ENCODE measurements at places on chromosomes 11 and 22. TPM values are rescaled to one million over a fixed set of nuclear protein-coding genes. Genes with fewer than 3 reads are reported as not detected.
A peak's percentile ranks its signal among the peaks of the same experiment; 100 is the strongest.

- DNase-seq: no peak
Measured at GRCh38 chr11:15976433-15977045, 379.8 kb downstream of the SOX6 start.

GRCh38 chr11:34613552-34614056, 7.3 kb upstream of the EHF start:
- DNase-seq: peak; percentile 52

Gene OR4D11
- not detected for polyA plus RNA-seq

DNA sequence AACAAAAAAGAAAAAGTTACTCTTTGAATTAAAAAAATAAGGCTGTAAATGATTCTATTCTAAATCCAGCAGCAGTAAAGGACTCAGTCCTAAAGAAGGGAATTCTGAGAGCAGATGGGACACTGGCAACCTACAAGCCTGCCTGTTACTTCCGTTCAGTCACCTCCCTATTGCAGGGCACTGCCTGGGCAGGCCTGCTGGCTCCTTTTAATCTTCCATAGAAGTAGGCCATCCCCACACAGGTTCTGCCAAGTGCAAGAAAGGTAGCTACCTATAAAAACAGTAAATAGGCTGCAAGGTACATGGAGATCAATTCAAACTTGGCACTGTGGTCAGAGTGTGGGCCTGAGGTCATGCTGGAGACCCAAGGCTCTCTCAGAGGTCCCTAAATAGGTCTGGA, 136.4 kb downstream of the TRIM44 start:
- DNase-seq: no peak

GRCh38 chr11:131886201-131886600, 515.8 kb downstream of the NTM start:
- DNase-seq: no peak

GRCh38 chr11:64890522-64890939, 12.1 kb upstream of the EHD1 start:
- no peak for DNase-seq

Gene MPPED2
- polyA plus RNA-seq: 6.7 TPM

Gene IFTAP
- polyA plus RNA-seq: 42.1 TPM

Gene APOL4
- polyA plus RNA-seq: 19.8 TPM

Gene RASGRP2
- polyA plus RNA-seq: 45.9 TPM

DNA sequence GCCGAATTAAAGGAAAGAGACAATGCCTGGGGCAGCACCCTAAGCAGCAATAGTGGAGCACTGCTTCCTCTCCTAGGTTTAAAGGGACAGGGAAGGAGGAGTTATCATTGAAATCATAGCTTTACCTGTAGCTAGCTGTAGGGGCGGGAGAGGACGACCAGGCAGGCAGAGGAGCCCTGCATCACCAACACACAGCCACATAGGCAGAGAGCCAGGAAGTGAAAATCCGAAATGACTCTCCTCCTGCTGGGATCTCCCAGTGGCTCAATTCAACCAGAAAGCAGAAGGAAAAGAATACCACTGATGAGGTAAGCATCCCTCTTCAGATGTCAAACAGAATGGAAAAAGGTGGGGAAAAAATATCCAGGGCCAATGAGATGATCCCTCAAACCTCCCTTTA, 20.4 kb downstream of the MRGPRX4 start:
- DNase-seq: peak; percentile 1

Gene ELP4
- 15.6 TPM for polyA plus RNA-seq

Gene KRTAP5-9
- polyA plus RNA-seq: not detected

DNA sequence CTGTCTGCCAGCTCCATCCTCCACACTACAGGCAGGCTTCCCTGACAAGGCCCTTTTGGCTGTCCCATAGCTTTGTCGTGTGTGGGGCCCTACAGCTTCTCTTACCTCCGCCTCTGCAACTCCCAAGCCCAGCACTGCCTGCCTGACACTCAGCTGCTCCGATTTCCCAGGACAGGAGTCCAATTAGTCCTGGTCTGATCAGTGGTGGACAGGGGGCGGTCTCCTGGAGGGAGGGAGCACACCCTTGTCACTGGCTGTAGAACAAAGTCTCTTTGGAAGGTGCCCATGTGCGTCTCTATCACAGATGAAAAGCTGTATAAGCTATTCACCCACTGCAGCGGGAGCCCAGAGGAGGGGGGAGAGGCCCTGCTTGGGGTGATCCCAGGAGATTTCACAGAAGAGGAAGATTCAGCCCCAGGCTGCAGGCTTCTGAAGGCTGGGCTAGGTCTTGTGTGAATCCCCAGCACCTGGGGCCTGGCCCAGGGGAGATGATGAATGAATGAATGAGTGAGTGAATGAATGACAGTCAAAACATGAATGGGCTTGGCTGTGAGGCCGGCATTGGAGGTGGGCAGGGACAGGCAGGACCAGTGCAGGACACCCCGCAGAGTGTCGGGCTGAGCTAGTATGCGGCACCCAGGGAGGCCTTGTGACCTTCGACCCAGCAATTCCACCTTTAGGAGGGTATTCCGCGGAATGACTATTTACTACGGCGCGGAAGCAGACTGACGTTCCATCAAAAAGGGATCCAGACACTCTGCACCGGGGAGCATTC, 142.4 kb downstream of the CACNA1I start:
- DNase-seq: no peak

Gene CCDC86
- 20.4 TPM for polyA plus RNA-seq

DNA sequence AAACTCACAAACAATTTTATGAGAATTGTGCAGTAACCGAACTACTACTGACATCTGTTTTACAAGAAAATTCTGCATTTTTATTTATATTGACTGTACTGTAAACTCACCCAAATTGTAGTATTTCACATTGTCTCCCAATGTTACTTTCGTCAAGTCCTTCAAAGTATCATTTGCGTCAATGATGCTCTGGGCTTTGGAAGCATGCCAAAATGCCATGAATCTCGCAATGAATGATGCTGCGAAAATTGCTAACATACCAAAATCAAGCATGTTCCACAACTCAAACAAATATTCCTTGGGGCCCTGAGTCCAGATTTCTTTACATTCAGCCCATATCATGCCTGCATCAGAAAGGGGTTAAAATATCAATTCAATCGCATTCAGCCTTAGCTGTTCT, 107.6 kb downstream of the TRPC6 start:
- no peak for DNase-seq

GRCh38 chr11:63945477-63946163, 6.8 kb downstream of the NAA40 start:
- peak; percentile 87 for DNase-seq

DNA sequence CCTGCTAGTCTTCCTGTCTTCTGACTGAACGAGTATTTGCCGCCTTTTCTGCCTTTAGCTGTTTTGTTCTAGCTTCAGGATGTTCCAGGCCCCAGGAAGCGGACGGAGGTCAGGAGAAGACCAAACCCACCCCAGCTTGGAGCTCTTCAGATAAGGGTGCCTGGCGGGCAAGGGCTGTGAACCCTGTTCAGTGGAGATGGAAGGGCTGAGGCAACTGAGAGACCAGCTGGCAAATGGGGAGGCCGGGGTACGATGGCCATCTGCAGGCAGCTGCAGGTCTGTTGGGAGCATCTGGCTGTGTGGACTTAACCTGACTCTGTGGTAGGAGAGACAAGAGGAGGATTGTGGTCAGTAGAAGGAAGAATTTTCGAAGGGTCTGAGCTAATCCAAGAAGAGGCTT, 95.6 kb downstream of the CHST1 start:
- DNase-seq: no peak

- no peak for DNase-seq
Measured at GRCh38 chr11:77142091-77142975, 14.3 kb downstream of the MYO7A start.

DNA sequence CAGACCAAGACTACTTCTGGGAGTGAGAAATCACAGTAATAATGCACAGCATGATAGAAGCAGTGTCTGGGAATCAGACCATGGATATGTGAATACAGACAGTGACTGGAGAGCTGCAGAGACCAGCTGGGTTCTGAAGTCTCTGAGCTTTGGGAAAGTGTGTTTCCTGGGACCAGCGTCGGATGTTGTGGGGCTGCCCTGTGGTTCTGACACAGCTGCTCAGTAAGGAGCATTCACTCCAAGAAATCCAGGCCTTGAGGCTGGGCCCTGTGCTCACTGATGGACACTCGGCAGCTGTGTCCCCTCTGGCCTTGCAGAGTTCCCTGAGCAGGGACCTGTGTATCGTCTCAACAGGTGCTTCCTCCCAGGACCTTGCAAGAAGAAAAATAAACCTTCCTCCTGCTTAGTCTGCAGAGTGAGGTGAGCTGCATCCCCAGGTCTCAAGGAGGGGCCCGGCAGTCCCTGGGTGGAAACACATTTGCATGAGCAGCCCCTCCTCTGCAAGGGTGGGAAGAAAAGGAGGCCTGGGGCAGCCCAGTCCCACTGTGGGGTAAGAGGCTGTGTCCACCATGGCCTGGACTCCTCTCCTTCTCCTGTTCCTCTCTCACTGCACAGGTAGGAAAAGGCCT, 107.9 kb downstream of the VPREB1 start:
- DNase-seq: peak; percentile 27

Gene GGTLC3
- not detected for polyA plus RNA-seq

DNA sequence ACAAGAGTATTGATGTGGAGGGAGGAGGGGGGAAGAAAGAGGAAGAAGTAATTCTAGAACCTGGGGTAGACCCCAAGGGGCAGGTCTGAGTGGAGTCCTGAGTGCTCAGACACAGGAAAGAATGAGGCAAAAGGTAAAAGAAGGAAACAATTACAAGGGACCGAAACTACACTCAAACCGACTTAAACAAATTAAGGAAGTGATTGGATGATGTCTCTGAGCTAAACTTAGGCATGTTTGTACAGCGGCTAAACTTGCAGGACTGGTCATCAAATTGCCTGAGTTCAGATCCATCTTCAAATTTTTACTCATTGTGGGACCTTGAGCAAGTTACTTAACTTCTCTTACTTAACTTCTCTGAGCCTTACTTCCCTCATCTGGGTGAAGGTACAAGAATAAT, 86.3 kb upstream of the LRRC55 start:
- no peak for DNase-seq

Gene REXO2
- 48.2 TPM for polyA plus RNA-seq

GRCh38 chr11:128367573-128367972, 219.8 kb downstream of the ETS1 start:
- DNase-seq: no peak

Gene OR8G5
- 0.30 TPM for polyA plus RNA-seq

GRCh38 chr22:24432059-24432853, 4.9 kb downstream of the ADORA2A start:
- peak; percentile 91 for DNase-seq

Gene LARGE1
- polyA plus RNA-seq: 10.3 TPM

Data from muscle of leg (tissue), 16 donors.